ENCODE measurements at places on chromosomes 3 and 15.
A peak's percentile ranks its signal among the peaks of the same experiment; 100 is the strongest.

GRCh38 chr3:99854756-99855298 is 37.2 kb downstream of the CMSS1 start:
- no peak for DNase-seq

GRCh38 chr15:48858401-48858800 is 19.5 kb upstream of the EID1 start:
- DNase-seq: no peak

GRCh38 chr3:120370463-120370862 is 21.3 kb upstream of the LRRC58 start:
- no peak for DNase-seq

DNA sequence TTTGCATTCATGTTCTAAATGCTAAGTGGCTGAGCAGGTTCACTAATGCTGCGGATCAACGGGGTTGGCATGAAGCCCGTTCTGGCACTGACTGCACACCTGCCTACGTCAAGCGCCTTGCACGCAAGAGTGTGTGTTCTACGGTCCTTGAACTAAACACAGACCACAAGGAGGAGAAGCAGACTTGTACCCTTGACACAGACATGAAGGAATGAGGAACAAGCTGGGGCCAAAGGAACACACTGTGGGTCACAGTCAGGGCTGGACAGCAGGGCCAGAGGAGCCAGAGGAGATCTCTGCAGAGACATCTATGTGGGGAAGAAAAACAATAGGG is 48.0 kb upstream of the LDHAL6B start:
- DNase-seq: no peak

GRCh38 chr15:84761607-84762131 is 13.3 kb downstream of the ZNF592 start:
- peak; percentile 8 for DNase-seq

- no peak for DNase-seq
These were observed 16.7 kb downstream of the KIF9 start for GRCh38 chr3:47265725-47266428.

DNA sequence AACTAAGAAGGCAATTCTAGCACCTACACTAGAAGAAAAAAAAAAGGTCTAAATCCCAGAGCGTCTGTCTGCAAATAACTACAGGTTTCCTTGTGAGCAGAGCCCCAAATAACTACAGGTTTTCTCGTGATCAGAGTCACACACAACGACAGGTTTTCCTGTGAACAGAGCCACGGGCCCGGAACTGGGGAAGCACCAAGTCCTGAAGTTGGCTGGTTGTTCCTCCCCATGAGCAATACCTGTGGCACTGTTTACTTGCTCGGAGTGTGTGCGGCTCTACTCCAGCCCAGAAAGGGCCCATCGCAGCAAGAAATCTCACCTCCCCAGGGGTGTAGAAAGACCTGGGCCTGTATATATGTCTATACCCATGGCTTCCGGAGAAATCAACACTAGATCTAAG is 644 bp upstream of the MASP1 start:
- no peak for DNase-seq

- DNase-seq: peak; percentile 7
These were observed 219.0 kb downstream of the SHQ1 start for GRCh38 chr3:72629191-72629631.

GRCh38 chr3:24128199-24129005 is 183.3 kb downstream of the NR1D2 start:
- DNase-seq: no peak

GRCh38 chr15:64507293-64507802 is 47.0 kb downstream of the ZNF609 start:
- DNase-seq: peak; percentile 21

DNA sequence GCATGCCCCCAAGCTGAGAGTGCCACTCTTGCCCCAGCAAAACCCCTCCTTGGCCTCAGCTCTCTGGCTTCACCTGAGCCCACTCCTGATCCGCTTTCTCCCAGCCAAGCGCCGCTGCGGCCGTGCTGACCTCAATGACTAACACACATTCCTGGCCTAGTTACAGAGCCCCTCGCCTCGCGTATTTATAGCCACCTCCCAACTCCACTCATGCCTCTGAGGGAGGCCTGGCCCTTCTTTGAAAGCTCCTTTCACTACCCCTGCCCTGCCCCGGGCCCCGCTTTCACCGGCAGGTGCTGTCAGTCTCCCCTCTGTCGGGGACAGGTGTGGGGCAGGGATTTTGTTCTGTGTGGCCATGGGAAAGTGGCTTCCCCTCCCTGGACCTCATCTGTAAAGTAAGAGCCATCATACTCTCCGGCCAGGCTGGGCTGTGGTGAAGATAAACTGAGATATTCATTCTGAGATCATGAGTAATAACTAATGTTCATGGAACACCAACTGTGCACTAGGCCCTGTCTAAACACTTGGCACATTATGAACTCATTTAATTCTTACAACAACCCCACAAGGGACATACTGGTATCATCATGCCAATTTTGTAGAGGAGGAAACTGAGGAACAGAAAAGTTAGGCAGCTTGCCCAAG is 13.2 kb upstream of the ATP2B2 start:
- DNase-seq: no peak

DNA sequence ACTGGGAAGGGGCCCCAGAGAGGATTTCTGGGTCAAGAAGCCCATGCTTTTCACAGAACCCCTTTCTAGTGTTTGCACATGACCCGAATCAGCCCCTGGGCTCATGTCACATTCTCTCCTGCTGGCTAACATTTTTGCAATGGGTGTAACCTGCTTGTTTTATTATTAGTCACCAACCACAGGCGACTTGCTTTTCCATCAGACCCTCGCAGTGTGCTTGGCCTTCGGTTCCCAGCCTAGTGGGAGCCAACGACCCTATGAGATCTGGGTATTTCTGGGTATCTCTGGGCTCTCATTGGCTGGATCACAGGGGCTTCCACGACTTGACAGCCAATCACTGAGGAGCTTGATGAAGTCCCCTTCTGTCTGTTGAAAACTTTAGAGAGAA is 11.0 kb upstream of the FBLN2 start:
- no peak for DNase-seq

- no peak for DNase-seq
These were observed 51.7 kb downstream of the BOC start for GRCh38 chr3:113263020-113263419.

- DNase-seq: no peak
These were observed 754 bp downstream of the B3GNT5 start for GRCh38 chr3:183253528-183254486.

DNA sequence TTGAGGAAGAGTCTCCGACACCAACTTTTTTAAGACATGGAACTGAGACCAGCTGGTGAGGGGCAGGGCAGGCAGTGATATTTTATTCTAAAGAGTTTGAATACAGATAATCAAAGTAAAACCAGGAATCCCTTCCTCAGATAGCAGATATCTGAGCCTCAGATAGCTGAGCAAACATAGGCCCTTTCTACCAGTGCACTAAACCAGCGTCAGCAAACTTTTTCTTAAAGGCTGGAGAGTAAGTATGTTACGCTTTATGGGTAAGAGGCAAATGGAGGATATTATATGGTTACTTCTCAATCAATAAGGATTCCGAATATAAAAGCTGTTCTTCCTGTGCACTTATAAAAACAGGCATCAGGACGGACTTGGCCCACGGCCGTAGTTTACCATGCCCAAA is 73.9 kb downstream of the WNT5A start:
- DNase-seq: no peak

- DNase-seq: no peak
These were observed 1.0 kb downstream of the MYO9A start for GRCh38 chr15:72116731-72117485.

DNA sequence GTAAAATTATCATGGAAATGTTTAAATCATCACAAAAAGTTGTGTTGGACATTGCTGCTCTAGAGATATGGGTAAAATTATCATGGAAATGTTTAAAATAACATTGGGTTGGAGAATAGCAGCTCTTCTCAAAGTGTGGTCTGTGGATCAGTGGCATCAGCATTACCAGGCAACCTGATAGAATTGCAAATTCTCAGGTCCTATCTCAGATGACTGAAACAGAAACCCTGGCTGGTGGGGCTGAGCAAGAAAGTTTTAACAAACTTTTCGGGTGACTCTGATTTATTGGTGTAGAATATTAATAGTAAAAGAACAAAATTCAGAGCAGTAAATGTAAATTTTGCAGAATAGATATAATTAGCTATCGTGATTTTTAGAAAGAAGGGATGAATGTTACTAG is 28.9 kb downstream of the NXPE3 start:
- no peak for DNase-seq

- peak; percentile 27 for DNase-seq
These were observed 25.6 kb downstream of the LYSMD4 start for GRCh38 chr15:99707473-99708270.

- DNase-seq: no peak
These were observed 38.4 kb downstream of the NDUFB4 start for GRCh38 chr3:120634539-120634938.

GRCh38 chr3:123285479-123285878 is 83.7 kb downstream of the SEC22A start:
- no peak for DNase-seq

DNA sequence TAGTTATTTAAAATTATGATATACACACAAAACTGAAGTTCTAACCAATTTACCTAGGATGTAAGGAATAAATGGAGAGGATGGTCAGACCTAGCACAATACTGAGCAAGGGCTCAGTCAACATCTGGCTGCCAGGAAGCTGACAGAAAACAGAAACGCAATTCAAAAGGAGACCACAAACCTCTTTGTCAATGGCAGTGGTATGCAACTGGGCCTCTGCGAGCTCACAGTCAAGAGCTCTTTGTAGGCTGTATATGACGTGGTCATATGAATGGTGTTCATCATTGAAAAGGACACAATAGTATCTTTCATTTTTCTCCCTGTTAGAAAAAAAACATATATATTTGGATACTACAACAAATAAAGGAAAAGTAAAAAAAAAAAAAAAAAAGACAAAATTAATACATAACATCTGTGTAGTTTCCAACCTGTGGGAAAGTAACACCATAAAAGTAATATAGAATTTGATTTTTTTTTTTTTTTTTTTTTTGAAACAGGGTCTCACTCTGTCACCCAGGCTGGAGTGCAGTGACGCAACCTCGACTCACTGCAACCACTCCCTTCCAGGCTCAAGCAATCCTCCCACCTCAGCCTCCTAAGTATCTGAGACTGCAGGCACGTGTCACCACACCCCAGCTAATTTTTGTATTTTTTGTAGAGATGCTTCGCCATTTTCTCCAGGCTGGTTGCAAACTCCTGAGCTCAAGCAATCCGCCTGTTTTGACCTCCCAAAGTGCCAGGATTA is 37.9 kb downstream of the UBR1 start:
- no peak for DNase-seq

DNA sequence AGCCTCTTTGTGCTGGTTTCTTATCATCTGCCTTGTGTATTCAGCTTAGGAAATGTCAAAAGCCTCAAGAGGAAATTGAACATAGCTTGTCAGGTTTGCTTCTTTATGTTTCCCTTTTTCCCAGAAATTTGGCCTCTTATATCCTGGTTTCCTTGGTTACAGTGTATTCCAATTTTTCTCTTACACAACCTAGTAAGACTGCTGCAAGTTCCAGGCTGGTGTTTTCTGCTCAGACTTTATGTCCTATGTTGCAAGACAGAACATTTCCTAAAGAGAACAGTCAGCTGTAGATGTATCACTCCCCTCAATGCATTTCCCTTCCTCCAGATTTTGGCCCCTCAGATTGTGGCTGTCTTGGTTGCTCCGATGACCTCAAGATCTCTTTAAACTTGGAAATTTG is 102.5 kb downstream of the SH3GL3 start:
- no peak for DNase-seq

GRCh38 chr3:163722405-163722804 is 1355.9 kb downstream of the SI start:
- DNase-seq: no peak

DNA sequence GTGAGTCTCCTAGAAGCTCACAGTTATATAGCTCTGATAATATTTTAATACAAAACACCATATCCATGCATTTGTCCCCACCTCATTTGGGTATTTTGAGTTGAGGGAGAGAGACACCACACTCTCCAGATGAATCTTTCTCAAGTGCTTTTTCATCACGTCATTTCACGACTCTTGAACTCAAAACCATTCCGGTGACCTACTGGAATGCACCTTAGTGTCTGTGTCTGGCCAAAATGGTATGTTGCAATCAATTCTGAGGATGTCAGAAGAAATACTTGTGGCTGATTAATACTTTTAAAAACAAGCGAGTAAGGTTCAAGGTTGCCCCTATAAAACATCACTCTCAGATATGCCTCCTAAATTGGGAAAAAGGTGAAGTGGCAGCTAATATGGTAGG is 352.6 kb upstream of the ICE2 start:
- no peak for DNase-seq

GRCh38 chr3:52218454-52218853 is 7.0 kb downstream of the TLR9 start:
- no peak for DNase-seq

- no peak for DNase-seq
These were observed 6.4 kb upstream of the FMN1 start for GRCh38 chr15:33200903-33201302.

DNA sequence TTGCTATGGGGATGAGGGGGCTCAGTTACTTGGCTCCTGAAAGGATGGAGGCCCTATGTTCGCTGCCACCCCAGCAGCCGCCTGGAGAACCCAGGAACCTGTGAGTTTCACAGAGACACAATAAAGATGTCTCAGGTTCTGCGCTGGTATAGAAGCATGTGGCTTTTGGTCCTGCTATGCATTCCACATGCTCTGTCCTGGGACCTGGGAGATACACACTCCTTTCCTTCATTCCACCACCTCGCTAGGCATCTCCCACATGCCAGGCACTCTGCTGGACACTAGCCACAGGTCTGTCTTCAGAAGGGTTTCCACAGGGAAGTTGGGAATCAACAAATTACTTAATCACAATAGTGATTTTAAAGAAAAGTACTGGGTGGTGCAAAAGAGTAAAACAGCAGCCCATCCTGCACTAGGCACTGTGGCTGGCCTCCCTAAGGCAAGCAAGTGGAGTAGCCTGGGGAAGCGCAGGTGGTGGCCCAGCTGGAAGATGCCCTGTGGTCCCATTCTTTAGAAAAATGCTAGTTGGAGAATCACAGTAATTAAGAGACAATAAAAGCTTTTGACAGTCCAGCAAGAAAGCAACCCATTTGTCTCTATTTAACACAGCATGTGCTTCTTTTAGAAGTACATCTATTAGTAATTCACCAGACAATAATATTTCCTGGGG is 408.9 kb upstream of the WNT5A start:
- no peak for DNase-seq

DNA sequence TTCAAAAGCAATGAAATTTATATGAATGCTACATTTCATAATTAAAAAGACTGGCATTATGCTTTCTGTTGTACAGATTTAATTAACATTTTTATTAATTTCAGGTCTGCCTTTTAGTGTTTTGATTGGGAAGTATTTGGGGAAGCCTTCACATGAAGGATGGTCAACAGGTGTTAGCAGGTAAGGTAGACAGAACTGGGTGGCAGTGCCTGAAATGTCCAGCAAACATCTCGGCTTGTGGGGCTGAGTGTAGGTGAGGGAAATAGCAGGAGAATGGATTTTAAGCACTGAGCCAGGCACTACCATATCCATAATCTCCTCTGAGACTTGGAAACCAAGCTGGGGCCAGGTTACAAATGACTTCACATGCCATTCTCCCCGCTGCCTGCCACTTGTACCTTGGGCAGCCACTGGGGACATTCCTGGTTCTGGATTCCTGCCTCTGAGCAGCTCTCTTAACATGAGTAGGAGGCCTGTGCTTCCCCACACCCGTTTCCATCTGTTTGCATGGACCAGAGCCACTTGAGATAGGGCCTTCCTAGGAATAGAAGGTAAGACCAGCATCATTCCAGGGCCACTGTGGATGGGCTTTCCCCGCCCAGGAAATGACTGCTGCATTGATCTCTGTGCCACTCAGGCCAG is 125.9 kb upstream of the HES1 start:
- DNase-seq: no peak

- no peak for DNase-seq
These were observed 121.3 kb upstream of the SMAD3 start for GRCh38 chr15:66944121-66944520.

GRCh38 chr3:127867986-127868385 is 45.7 kb upstream of the MGLL start:
- no peak for DNase-seq

Measured in activated CD4-positive, alpha-beta T cell treated with anti-CD3 and anti-CD28 coated beads, Interleukin-2, amount 50 U/mL, for 24 hours (primary cell).